ENCODE measurements at places on chromosomes 4 and X. TPM values are rescaled to one million over a fixed set of nuclear protein-coding genes. Genes with fewer than 3 reads are reported as not detected.

SPANXA2 gene
- not detected for total RNA-seq

CTAG1B gene
- total RNA-seq = not detected

MSMO1 gene
- total RNA-seq = 139 TPM

CYTL1 gene
- total RNA-seq = 13.5 TPM

RAB9B gene
- total RNA-seq = 3.7 TPM

PCSK1N gene
- total RNA-seq = 9.3 TPM

GRIPAP1 gene
- 55.3 TPM for total RNA-seq

DNA sequence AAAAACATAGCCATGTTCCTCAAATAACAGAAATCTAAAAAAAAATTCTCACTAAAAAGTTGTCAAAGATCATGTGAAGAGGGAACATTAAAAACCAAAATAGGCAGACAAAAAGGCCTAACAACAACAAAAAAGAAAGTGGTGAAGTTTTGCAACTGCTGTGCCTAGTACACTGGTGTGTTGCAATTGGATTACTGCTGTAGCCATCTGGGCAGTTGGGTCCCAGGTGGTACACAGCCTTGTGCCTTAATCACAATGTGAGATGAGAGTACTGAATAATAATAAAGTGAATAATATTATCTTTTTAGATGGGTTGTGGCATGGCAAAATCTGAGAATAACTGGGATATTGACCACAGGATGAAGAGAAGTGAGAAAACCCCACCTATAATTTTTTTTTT is 12.0 kb downstream of the C4orf54 start:
- no peak for DNase-seq

DNA sequence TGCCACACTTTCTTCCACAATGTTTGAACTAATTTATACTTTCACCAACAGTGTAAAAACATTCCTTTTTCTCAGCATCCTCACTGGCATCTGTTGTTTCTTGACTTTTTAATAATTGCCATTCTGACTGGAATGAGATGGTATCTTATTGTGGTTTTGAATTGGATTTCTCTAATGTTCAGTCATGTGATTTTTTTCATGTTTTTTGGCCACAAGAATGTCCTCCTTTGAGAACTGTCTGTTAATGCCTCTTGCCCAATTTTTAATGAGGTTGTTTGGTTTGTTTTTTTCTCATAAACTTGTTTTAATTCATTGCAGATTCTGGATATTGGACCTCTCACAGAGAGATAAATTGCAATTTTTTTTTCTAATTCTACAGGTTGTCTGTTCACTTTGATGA is 1195.2 kb downstream of the TECRL start:
- DNase-seq = no peak

DNA sequence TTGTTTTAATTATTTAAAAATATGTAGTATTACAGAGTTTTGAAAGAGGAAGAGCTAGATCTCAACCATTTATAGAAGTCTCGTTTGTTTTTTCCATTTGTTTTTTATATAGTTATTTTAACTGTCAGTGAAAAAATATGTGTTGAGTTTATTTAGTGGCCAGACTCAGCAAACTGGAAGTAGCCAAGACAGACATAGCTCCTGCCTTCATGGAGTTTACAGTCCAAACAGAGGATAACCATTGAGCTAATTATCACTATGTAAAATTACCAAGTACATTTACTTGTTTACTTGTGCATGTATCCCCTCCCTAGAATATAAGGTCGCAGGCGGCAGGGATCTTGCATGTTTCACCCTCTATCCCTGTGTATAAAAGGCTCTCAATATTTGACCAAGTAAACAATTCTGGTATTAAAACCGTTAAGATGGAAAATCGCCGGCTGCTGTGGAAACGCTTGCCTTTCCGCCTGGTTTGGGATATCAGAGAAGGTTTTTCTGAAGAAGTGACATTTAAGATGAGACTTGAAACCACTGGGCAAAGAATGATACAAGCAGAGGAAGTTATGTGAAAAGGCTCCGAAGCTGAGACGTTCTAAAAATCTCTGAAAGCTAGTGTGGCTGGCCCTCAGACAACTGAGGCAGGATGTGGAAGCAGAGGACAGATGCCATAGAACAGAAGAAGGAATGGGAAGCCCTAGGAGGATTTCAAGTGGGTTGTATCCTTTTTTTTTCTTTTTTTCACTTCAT is 1.3 kb upstream of the CCNI start:
- no peak for DNase-seq

DNA sequence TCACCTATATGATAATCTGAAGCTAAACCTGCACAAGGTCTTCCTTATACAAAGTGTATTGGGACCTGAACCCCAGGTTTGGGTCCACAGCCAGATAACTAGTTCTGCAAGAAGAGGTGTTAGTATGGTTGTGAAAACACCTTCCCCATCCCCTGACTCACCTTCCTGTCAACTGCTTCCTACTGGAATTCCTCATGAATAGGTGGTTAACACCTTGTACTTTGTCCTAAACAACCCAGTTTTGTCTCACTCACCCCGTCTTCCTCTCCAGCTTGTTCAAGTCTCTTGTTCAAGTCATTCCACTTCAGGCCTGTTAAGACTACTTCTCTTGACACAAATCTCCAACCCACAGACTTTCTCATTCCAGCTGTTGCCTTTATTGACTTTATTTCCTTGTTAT is 45.5 kb downstream of the CCNG2 start:
- no peak for DNase-seq

GRCh38 chrX:115214151-115214550 is 19.7 kb downstream of the LRCH2 start:
- no peak for DNase-seq

Data from neural crest cell (in vitro differentiated cells).